ENCODE measurements at places on chromosomes 1 and 21.

- no peak for DNase-seq
Measured at GRCh38 chr1:101295209-101295608, 58.4 kb downstream of the S1PR1 start.

GRCh38 chr1:59057211-59057694 lies 239.6 kb upstream of the FGGY start:
- peak; percentile 98 for DNase-seq

DNA sequence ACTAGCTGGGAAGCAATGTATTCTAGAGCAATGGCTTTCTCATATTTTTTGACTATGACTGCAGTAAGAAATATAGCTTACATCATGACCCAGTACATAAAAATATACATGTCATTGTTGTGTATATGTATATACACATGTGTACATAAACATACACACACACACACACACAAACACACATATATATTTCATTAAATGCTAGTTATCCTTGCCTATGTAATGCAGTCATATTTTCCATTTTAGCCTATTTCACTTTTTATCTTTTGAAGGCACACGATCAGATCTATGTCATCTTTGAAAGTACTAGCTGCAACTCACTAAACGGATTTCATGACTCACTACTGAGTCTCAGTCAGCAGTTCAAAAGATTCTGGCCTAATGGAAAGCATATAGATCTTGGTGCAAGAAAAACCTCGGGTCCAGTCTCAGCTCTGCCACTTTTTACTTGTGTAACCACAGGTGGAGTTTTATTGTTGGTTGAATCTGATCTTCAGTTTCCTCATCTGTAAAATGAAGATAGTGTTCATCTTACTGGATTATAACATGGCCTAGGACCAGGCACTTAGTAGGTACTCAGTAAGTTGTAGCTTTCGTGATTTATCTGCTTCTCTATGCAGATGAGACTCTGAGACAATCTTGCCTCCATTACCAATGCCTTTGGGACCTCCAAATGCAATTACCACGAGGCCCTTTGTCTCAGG lies 325.6 kb downstream of the RRAGC start:
- DNase-seq = no peak

DNA sequence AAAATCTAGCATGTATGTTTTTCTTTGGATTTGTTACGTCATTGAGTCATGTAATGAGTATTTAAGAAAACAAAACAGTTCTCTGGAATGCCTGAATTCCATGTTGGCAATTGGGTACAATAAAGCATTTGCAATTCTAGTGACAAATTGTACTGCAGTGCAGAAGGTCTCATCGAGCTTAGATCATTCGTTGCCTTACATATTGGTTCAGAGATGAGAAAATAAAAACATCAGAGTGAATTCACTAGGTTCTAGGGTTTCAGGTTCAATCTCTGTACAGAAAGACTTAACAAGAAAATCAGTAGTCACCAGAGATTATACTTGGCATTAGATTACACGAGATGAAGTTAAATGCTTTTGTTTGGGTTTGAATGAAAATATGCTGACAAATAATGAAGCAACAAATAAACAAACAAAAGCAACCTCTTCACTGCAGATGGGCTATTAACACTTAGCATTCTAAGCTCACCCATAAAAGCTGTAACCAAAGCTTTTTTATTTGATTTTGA lies 124.7 kb downstream of the RYR2 start:
- no peak for DNase-seq

DNA sequence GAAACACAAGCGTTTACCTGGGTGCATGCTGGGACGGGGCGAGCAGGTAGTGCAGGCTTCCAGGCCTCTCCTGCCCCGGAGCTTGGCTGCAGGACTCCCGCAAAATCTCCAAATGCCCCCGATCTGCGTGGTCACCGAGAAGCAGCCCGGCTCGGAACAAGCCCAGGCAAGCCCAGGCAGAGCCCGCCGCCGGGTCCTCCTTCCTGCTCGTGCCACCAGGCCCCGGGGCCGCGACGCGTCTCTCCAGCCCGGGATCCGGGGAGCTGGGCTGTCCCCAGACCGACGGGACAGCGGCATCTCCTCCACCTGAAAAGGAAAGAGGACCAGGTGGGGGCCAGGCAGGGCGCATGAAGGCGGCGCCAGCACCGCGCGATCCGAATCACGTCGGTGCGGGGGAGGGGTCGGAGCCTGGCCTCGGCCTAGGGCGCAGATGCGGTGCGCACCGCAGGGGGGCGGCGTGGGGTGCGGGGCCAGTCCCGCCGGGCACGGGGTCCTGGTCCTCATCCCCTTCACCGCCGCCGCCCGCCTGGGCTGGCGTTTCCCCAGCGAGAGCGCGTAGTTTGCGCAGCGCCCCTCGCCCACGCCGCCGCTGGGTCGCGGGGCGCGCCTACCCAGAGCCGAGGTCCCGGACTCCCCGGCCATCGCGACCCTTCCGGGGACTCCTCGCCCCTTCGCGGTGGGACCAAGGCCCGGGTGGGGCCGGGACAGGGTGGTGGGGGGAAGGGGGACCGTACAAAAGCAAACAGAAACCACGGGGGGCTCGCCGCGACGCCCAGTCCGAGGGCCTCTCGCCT lies 52.4 kb upstream of the H6PD start:
- no peak for DNase-seq

GRCh38 chr21:25936776-25937175 lies 202.0 kb downstream of the GABPA start:
- DNase-seq = no peak

DNA sequence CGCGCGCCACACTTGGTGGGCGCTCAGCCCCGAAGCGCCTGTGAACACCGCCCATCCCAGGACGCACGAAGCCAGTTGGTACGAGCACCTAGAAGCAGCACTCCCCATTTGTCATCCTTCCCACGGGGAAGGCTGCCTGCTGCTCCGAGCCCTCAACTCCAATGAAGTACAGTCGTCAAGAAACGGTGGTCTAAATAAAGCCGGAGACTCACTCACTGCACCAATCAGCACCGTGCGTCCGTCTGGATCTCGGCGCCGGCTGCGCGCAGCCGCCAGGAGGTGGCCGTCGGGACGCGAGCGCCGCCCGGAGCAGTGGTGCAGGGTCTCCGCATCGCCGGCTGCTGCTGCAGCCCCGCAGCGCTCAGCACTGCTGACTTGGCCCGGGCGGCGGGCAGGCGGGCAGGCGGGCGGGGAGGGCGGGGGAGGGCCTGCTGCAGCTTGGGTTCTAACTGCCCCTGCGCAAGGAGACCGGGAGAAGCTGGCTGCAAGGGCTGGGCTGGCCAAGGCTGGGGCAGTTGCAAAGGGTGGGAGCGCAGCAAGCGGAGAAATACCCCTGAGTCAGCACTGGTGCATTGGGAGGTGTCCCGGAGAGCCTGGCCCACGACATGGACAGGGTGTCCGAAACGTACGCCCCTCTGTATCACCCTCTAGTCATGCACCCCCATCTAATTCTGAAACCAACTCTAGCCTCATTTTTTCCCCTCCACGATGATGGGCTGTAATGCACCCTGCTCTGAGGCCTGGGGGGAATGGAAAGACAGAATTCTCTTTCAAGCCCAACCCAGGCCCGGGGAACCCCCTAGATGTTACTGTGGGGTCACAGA lies 35.8 kb upstream of the H6PD start:
- DNase-seq = no peak

DNA sequence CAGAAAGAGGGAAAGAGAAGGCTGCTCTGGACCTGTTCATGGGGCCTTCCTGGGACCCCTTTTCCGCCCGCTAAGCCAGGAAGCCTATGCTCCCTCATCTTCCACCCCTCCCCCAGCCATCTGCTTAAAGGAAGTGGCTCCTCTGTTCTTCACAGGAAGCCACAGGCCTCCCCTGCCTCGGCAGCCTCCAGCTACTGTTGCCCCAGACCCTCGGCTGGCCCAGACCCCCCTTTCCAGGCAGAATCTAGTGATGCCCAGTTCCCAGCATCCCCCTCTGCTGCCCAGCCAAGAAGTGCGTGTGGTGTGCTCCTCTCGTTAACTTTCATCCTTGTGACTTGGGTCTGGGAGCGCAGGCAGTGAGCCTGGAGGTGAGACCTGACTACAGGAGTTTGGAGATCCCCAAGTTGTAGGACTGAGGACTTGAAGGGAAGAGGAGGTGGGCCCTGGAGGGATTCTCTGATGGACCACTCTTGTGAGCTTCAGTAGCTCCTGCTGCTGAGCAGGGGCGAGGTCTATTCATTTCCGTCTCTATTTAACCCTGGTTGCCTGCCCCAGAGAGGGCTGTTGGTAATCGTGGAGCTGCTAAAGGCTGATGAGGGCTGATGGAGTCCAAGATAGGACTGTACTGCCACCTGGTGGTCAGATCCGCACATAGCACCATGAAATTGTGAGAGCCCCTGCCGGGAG lies 9.1 kb downstream of the IFI6 start:
- DNase-seq = no peak

GRCh38 chr1:224435318-224435763 lies 744 bp upstream of the WDR26 start:
- DNase-seq = no peak

GRCh38 chr1:98429965-98430443 lies 231.5 kb upstream of the SNX7 start:
- DNase-seq = no peak
